Endothelial cell (in vitro differentiated cells): ENCODE measurements at places on chromosomes 11 and 22. TPM values are rescaled to one million over a fixed set of nuclear protein-coding genes. Genes with fewer than 3 reads are reported as not detected.

- H3K4me1 ChIP-seq = no peaks in the 10 kb centered on the region
- H3K4me3 ChIP-seq = no peak overlapping the region
- no peak for DNase-seq
- no peaks in the 10 kb centered on the region for H3K36me3 ChIP-seq
- no peak overlapping the region for H3K27ac ChIP-seq
Measured at GRCh38 chr11:41119484-41119883, 340.0 kb downstream of the LRRC4C start.

- peaks cover 15% of the 10 kb centered on the region for H3K4me1 ChIP-seq
- no peak for DNase-seq
- H3K4me3 ChIP-seq = no peak overlapping the region
Measured at GRCh38 chr11:111607751-111608150, 5.5 kb downstream of the SIK2 start.

- no peak overlapping the region for H3K4me3 ChIP-seq
- H3K27me3 ChIP-seq = peaks cover 5% of the 10 kb centered on the region
- DNase-seq = no peak
Measured at GRCh38 chr11:134347441-134347840, 15.7 kb downstream of the GLB1L2 start.

DNA sequence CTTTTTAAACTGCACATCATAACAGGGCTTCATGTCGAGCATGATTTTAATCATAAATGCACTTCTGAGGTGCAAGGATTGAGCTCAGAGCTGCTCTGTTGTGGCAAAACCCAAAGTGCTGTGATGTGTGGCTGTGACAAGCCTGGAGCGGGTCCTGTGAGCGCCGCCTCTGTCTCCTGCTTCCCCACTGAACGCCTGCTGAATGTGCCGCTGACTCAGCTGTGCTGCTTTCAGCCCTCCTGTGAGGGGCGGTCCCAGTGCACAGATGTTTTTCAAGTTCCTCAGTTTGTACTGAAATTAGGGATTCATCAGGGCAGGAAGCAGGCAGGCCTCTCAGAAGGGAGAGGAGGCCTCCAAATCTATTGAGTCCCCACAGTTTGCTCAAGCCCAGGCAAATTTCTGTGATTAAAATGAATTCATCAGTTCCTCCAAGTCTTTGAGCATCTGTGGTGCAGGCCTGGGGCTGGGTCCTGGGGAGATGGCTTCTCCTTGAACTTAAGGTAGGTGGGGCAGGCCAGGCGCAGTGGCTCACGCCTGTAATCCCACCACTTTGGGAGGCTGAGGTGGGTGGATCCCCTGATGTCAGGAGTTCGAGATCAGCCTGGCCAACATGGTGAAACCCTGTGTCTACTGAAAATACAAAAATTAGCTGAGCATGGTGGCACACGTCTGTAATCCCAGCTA is 3.0 kb upstream of the GTSE1 start:
- H3K27ac ChIP-seq = no peak overlapping the region
- peaks cover 9% of the 10 kb centered on the region for H3K4me1 ChIP-seq
- peaks cover 9% of the 10 kb centered on the region for H3K27me3 ChIP-seq
- DNase-seq = no peak
- no peak overlapping the region for H3K4me3 ChIP-seq
- H3K36me3 ChIP-seq = peaks cover 18% of the 10 kb centered on the region

DNA sequence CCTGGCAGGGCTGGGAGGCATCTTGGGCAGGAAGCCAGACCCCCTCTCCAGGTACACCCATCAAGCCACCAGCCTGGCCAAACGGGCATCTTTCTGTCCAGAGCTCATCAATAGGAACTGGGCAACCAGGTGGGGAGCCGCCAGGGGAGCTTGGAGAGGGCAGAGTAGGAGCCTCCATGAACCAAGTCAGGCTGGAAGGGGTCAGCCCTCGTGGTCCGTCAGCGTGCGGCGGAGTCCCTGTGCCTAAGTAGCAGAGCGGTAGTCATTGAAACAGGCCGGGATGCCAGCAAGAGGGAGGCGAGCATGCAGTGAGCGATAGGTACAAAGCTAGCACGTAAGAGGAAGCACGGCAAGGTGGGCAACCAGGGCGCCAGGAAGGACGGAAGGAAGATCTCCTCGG is 1.7 kb downstream of the RTL6 start:
- peak overlapping the region; percentile 77 for H3K4me3 ChIP-seq
- H3K27ac ChIP-seq = no peak overlapping the region
- peaks cover 18% of the 10 kb centered on the region for H3K36me3 ChIP-seq
- DNase-seq = no peak
- peaks cover 5% of the 10 kb centered on the region for H3K27me3 ChIP-seq
- H3K4me1 ChIP-seq = peaks cover 3% of the 10 kb centered on the region

GRCh38 chr11:17208257-17208999 is 642 bp upstream of the PIK3C2A start:
- peaks cover 34% of the 10 kb centered on the region for H3K4me1 ChIP-seq
- peak overlapping the region; percentile 93 for H3K27ac ChIP-seq
- DNase-seq = peak; percentile 63
- peaks cover 10% of the 10 kb centered on the region for H3K36me3 ChIP-seq

DNA sequence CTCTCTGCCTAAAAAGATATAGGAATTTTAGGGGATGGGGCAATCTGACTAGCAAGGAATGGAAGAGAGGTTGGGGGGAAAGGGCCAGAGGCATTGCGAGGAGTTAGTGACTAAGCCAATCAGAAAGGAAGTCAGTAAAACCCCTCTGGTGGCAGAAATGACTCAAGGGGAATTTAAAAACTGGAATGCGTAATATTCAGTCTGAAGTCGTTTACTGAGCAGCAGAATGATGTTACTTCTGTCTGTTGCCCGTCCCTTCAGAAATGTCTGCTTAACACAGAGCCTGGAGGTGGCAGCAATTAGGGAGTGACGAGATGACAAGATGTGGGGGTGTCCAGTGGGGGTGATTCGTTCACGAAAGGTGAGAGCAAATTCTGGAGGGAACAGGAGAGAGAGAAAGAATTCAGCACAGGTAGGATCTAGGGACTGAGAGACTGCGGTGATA is 107.7 kb upstream of the CLMP start:
- peaks cover 6% of the 10 kb centered on the region for H3K27me3 ChIP-seq
- H3K36me3 ChIP-seq = no peaks in the 10 kb centered on the region
- no peak overlapping the region for H3K27ac ChIP-seq
- no peak overlapping the region for H3K4me3 ChIP-seq
- H3K4me1 ChIP-seq = peaks cover 49% of the 10 kb centered on the region
- DNase-seq = no peak

DNA sequence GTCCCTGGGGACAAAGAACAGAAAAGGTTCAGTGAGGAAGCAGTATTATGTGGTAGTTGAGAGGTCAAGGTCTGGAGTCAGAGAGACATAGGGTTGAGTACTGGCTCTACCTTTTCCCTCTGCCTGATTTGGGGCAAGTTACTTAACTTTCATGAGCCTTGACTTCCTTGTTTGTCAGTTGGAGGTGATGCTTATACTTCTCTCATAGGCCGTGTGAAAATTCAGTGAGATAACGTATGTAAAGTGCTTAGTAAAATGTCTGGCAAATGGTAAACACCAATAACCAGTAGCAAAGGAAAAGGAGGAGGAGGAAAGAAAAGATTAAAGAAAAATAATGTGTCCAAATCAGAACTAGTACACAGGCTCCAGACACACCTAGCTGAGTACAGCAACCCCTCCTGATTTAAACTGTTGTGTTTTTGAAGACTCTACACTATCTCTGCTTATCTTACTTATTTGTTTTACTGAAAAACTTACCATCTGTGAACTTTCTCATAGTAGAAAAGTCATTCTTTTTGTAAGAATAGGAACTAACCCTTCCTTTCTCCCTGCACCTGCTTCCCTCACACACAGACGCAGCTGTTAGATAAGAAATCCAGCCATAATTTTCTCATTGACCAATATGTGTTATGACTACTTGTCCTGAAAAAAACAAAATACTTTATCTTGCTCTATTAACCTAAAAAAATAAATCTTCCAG is 126.9 kb downstream of the CD44 start:
- H3K4me3 ChIP-seq = no peak overlapping the region
- no peaks in the 10 kb centered on the region for H3K27me3 ChIP-seq
- no peaks in the 10 kb centered on the region for H3K36me3 ChIP-seq
- peaks cover 27% of the 10 kb centered on the region for H3K4me1 ChIP-seq
- peak overlapping the region; percentile 74 for H3K27ac ChIP-seq
- DNase-seq = no peak

- DNase-seq = no peak
- peaks cover 8% of the 10 kb centered on the region for H3K27me3 ChIP-seq
- no peak overlapping the region for H3K27ac ChIP-seq
Measured at GRCh38 chr11:61887839-61888494, 3.4 kb downstream of the FADS3 start.

DNA sequence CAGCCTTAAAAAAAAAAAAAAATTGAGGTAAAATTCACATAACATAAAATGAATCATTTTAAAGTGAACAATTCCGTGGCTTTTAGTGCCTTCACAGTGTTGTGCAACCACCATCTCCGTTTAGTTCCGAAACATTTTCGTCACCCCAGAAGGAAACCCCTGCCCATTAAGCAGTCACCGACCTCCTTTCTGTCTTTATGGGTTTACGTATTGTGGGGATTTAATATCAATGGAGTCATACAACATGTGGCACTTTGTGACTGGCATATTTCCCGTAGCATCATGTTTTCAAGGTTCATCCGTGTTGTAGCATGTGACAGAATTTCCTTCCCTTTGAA is 65.5 kb downstream of the BCR start:
- H3K4me1 ChIP-seq = peaks cover 49% of the 10 kb centered on the region
- no peak overlapping the region for H3K27ac ChIP-seq
- DNase-seq = no peak

- peak overlapping the region; percentile 89 for H3K4me3 ChIP-seq
- peaks cover 12% of the 10 kb centered on the region for H3K27me3 ChIP-seq
- H3K36me3 ChIP-seq = peaks cover 38% of the 10 kb centered on the region
- H3K4me1 ChIP-seq = peaks cover 19% of the 10 kb centered on the region
- DNase-seq = peak; percentile 90
- peak overlapping the region; percentile 99 for H3K27ac ChIP-seq
Measured at GRCh38 chr11:61429346-61429690, 457 bp downstream of the CPSF7 start.

GRCh38 chr22:25942856-25943411 is 200.9 kb downstream of the MYO18B start:
- no peak for DNase-seq
- H3K27ac ChIP-seq = no peak overlapping the region
- H3K36me3 ChIP-seq = no peaks in the 10 kb centered on the region
- H3K4me1 ChIP-seq = peaks cover 2% of the 10 kb centered on the region
- H3K4me3 ChIP-seq = no peak overlapping the region

- no peak for DNase-seq
- peaks cover 10% of the 10 kb centered on the region for H3K27me3 ChIP-seq
- no peaks in the 10 kb centered on the region for H3K36me3 ChIP-seq
- peaks cover 28% of the 10 kb centered on the region for H3K4me1 ChIP-seq
- H3K4me3 ChIP-seq = no peak overlapping the region
Measured at GRCh38 chr11:133526790-133527189, 5.5 kb downstream of the OPCML start.

DNA sequence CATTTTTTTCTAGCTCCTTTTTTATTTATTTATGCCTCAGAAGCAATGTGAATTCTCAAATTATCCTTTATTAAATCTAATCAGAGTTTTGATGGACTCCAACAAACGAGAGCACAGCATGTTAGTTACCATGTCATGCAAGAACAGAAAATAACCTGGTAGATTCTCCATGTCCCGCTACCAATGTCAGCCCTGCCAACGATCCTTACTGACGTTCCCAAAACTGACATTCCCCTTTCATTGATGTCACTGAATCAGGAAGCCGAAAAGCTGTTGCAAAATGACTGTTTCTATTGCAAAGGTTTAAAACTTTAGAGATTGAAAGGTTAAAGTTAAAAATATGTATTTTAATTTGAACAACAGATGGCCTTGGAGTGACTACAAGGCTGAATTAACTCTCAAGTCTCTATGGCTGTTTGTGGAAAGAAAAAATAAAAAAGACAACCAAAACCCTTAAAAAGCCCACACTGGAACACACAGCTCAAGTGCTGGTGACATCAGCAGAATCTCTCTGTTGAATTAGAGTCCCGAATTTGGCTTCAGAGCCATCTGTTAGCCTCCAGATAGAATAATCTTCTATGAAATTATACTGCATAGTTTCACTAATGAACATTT is 96.8 kb downstream of the BDNF start:
- H3K4me3 ChIP-seq = no peak overlapping the region
- DNase-seq = no peak
- H3K36me3 ChIP-seq = no peaks in the 10 kb centered on the region
- no peaks in the 10 kb centered on the region for H3K27me3 ChIP-seq
- no peaks in the 10 kb centered on the region for H3K4me1 ChIP-seq

GRCh38 chr11:41382927-41383326 is 76.5 kb downstream of the LRRC4C start:
- no peak overlapping the region for H3K27ac ChIP-seq
- H3K27me3 ChIP-seq = peaks cover 2% of the 10 kb centered on the region
- DNase-seq = no peak
- no peaks in the 10 kb centered on the region for H3K36me3 ChIP-seq

DNA sequence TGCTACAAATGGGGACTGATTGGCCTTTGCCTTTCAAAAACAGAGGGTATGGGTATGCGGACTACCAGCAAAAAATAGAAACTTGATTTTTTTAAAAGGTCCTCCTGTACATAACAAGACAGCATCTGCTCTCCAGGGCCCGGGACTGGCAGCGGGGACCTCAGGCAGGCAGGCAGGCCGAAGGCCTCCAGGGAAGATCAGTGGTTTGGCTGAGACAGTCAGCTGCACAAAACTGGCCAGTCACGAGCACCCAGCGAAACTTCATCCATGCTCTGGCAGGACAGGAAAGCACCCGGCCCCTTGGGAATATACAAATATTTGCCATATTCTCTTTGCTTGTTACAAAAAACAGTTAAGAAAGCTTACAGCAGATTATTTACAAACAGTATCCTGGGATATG is 11.0 kb downstream of the RPL27A start:
- H3K4me1 ChIP-seq = peaks cover 44% of the 10 kb centered on the region
- H3K27me3 ChIP-seq = peaks cover 11% of the 10 kb centered on the region
- no peak overlapping the region for H3K27ac ChIP-seq
- H3K36me3 ChIP-seq = peaks cover 61% of the 10 kb centered on the region
- no peak overlapping the region for H3K4me3 ChIP-seq

- no peak for DNase-seq
- no peak overlapping the region for H3K27ac ChIP-seq
- H3K4me3 ChIP-seq = no peak overlapping the region
Measured at GRCh38 chr11:7609521-7609920, 63.8 kb downstream of the CYB5R2 start.

The SYT9 gene
- 0.21 TPM for total RNA-seq

The GRIK4 gene
- 4.5 TPM for total RNA-seq

The SOX6 gene
- 21.0 TPM for total RNA-seq
